NCI-H345 (cell line): ENCODE measurements at places on chromosomes 12 and 14.
A peak's percentile ranks its signal among the peaks of the same experiment; 100 is the strongest.

DNA sequence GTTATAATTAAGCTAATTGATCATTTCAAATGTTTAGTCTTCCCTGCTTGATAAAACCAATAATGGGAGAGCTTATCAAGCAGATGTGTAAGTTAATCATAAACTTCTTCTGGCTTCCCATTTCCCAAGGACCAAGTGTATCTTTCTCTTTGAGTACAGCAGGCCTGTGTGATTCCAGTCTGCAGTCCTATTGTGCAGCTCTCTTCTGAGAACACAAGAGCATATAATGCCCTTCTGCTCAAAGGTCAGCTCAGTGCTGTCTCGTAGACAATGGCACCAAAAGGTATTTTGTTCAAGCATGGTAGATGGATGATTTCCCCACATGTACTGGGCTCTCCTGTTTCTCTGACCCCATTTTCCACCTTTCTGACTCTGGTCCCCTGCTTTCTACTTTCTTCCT lies 101.8 kb upstream of the DYRK2 start:
- no peak for DNase-seq

DNA sequence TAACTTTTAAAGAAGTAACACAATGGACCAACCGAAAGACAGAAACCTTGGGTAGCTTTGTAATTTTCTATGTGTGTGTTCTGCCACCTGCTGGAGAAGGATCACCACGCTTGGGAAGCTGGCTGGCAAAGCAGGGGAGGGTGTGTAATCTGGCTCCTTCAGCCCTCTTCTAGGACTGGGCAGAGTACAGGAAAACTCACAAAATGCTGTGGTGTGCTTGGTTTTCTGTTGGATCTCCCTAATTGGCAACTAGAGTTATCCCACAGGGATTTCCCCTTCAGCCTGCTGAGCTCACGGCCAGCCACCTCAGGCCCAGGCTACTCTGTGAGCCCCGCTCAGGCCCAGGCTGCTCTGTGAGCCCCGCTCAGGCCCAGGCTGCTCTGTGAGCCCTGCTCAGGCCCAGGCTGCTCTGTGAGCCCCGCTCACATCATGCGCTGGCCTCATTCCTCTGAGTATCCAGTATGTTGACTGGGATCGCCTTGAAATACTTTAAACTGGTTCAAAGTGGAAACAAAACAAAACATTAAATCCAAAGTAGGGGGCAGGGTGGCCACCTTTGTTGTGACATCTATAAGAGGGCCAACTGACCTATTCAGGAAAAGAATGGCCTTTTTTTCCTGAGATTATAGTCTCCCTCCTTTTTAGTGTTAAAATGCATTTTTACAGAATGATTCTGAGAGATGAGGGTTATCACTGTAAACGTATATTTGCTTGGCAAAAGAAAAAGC lies 52.0 kb upstream of the RNU6-8 start:
- peak; percentile 61 for DNase-seq

GRCh38 chr12:5884866-5885265 lies 60.2 kb downstream of the ANO2 start:
- no peak for DNase-seq

GRCh38 chr14:85060121-85060520 lies 469.8 kb upstream of the FLRT2 start:
- no peak for DNase-seq

GRCh38 chr12:89069431-89069830 lies 282.9 kb downstream of the DUSP6 start:
- DNase-seq: no peak
